ENCODE measurements at places on chromosomes 3 and 15.

DNA sequence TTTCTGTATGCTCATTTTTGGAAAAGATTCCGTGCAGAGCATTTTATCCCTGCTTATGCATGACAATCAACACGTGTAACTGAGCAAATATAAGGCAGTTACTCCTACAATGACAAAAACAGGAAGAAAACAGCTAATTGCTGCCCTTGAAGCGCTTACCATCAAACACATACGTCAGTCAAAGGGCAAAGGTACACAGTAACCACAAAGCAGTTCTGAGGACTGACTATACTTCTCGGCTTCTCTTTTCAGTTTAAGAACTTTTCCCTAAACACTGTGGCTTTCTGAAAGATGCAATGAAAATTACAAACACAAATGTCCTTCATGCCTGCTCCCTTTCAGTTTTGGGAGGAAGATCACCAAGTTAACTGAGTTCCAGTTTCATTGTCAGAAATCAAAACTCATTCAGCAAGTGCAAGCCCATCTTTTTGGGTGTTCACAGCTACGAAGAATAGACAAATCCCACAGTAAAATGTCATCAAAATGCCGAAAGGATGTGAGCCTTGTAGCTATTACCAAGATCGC, 602.8 kb downstream of the FOXP1 start:
- DNase-seq, result no peak

DNA sequence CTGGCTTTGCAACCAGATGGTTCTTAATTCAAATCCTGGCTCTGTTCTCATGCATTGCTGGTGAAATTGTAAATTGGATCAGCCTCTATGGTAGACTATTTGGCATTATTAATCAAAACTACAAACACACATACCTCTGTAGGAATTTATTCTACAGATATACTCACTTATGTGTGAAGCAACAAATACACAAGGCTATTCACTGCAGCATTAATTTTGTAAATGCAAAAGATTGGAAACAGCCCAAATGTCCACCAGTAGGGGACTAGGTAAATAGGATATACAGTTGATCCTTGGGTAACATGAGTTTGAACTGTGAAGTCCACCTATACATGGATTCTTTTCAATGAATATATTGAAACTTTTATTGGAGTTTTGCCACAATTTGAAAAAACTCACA, 29.5 kb upstream of the LCTL start:
- no peak for DNase-seq

DNA sequence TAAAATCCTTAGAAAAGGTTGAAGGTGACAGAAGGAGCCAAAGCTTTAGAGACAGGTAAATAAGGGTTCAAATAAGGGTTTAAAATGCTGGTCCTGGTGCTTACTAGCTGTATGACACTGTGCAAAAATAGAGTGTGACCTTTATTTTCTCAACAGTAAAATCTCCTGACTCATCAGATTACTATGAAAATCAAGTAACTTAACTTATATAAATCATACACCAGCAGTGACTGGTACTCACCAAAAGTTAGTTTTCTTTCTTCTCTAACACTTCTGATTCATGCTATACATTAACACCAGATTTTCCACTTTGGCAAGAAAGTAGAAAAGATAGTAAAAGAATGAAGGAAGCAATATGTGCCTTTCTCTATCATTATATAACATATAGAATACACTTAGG, 205.9 kb upstream of the GBE1 start:
- no peak for DNase-seq

DNA sequence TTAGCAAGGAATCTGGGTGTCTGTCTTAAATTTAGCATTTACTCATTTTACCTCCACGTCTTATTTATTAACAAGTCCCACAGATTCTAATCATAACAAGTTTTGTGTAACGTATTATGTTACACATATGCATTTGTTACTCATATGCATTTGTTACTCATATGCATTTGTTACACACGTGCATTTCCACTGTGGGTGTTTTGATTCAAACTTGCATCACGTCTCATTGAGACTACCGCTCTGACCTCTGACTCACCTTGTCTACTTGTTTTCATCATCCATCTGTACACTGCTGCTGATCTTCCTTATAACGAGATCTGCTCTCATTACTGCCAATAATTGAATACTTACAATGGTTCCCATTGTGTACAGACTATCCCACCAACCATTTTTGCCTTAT, 1141.4 kb downstream of the TBL1XR1 start:
- no peak for DNase-seq

GRCh38 chr3:99686955-99687612, 48.7 kb downstream of the COL8A1 start:
- DNase-seq, result peak; percentile 8
